ENCODE measurements at places on chromosomes 6 and 20.

- no peak for DNase-seq
These were observed 126.4 kb upstream of the MAFB start for GRCh38 chr20:40815156-40816038.

DNA sequence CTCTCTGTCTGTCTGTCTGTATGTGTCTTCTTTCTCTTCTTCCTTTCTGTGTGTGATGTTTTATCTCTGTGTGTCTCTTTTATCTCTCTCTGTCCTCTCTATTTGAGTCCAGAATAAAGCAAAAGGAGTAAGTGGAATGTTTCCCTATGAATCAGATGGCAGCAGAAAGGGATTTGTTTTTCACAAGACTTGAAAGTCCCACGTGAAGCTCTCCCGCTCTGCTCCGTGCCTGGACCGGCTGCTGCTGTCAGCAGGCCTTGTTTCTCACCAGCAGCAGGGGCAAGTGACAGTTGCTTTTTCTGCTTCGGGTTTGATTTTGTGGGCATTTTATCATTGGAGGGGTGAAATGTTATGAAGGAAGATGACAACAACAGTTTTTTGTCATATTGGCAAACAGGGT is 212.7 kb downstream of the PACRG start:
- DNase-seq = no peak

DNA sequence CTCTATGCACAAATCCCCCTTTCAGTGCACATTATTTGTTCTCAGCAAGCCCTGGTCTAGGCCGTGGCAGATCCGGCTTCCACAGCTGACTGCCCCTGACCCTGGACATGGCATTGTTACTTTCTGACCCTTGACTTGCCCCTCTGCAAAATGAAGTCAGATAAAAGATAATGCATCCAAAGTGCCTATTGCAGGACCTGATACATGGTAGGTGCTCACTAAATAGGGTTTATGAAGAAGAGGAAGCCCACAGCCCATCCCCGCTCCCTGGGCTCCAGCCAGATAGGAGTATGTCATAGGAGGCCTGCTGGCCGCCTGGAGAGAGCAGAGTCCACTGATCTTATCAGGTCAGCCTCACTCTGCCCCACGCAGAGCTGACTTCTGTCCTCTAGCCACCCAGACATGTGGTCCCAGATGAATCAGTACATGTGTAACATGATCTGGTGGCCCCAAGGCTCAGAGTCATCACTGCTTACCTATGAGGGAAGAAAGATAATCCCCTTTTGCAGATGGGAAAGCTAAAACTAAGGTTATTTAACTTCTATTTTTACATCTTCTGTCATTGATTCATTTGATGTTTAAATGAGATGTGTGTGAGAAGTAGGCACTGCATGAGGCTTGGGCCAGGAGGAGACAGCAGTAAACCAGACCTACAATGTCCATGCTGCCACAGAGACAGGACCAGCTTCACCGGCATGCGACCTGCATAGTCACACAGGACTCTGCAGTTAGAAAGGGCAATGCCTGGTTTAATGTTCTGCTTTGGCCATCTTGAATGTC is 20.4 kb downstream of the MAFB start:
- DNase-seq = no peak

- no peak for DNase-seq
These were observed 39.8 kb downstream of the MAP3K7 start for GRCh38 chr6:90547079-90547478.

GRCh38 chr20:3161316-3162079 is 1.8 kb upstream of the FASTKD5 start:
- no peak for DNase-seq

DNA sequence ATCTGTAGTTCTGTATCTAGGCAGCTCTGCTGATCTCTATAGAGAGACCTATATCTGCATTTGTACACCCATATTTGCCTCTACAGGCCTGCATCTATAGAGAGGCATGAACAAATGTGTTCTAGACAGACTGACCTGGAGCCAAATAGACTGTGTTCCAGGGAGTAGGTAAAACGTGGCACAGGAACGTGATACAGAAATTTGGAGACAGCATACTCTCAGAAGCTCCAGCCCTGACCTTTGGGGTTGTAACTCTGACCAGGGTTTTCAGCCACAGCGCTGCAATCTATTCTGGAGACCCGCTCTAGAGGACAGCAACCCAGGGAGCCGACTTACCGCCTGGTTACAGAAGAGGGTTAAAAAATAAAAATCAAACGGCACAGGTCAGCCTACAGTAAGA is 983 bp downstream of the RBBP9 start:
- DNase-seq = no peak

DNA sequence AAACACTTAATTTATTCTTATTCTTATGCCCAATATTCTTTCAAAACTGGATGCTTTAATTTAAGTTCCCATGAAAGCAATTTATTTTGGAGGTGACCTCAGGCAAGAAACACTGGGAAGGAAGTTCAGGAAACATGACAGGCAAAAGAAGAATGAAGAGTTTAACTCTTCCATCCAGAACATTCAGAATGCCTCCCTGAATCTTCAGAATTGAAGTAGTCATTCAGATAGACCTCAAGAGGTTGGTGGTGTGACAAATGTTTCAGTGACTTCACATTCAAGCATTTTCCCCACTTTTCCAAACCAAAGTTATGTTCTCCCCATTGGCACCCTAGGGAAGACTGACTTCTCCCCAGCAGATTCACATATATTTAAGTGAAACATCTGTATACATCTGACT is 110.5 kb downstream of the HAO1 start:
- no peak for DNase-seq

DNA sequence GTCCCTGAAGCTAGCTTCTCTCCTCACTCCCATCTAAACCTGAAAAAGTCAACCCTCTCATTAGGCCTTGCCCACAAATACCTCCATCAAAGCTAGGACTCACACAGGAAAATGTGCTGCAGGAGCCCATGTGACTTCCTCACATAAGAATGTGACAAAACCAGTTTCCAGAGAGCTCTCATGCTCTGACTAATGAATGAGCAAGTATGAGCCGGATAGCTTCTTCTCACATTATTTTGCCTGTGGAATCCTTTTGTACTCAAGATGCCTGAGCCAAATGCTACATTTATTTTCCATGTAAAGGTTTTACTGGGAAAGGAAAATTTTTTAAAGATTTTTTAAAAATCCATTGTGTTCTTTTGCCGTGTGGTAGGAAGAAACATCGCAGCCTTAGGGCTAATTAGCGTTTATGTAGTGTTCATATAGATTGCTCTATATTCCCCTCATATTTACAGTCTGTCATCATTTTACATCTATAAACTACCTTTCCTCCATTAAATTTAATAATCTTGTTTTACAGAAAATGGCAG is 68.6 kb upstream of the CCN6 start:
- DNase-seq = peak; percentile 85

- no peak for DNase-seq
These were observed 49.7 kb upstream of the FRMD1 start for GRCh38 chr6:168128631-168129291.

GRCh38 chr6:156250593-156250992 is 526.6 kb upstream of the ARID1B start:
- DNase-seq = no peak

- DNase-seq = no peak
These were observed 236.2 kb upstream of the TAB2 start for GRCh38 chr6:149081281-149081680.

- DNase-seq = no peak
These were observed 89.4 kb upstream of the GLP1R start for GRCh38 chr6:38959138-38959537.

DNA sequence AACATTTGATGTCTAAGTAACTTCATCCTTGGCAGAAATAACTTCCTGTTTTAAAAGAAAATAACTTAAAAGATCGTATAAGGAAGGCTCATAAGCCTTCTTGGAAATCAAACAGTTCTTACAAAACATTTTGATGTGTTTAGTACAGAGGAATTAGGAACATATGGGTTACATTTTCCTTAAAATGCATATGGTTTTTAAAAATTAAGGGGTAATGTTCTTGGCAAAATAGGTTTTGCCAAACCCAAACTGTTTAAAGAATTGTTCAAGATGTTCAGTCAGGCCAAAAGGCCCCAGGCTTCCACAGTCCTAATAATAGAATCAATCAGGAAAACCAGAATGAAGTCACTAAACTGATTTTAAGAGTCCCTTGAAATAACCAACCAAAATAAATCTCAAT is 142.7 kb upstream of the SLC35B3 start:
- no peak for DNase-seq

DNA sequence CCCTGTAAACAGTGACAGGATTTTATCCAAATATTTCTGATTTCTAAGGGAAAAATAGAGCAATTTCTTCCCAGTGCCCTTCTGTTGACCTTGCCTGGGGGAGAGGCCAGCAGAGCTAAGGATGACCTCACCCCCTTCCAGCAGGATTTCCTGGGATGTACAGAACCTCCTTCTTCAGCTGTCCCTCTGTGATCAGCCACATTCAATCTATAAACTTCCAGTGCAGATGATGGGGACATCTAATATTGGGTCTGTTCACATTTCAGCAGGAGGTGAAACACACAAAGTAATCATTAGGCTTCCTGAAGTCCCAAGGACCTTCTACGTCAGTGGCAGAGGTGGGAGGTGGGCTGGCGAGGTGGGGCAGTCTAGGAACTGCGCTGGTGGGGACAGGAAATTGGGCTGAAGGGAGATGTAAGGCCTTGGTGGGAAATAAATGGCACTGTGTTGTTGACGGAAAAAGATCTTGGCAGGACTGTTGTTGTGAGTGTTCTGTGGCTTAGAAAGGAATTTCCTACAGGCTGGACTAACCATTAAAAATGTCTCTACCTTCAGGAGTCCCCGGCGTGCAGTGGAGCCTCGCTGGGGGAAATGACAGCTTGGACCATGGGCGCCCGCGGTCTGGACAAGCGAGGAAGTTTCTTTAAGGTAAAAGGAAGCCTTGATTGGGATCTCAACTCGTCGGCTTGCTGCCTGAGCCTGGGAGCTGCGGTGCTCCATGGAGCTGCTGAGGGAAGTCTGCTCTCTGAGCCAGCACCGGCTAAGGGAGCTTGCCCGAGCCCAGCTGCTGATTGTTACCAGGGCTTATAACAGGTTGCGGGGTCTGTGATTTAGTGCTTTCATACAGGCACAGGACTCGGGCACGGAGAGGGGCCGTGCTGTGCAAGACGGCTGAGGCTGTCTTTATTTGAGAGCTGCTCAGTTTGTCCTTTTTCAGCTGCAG is 127.9 kb upstream of the NAA20 start:
- DNase-seq = peak; percentile 82

- DNase-seq = no peak
These were observed 166.0 kb downstream of the TRMT11 start for GRCh38 chr6:126152372-126152745.

DNA sequence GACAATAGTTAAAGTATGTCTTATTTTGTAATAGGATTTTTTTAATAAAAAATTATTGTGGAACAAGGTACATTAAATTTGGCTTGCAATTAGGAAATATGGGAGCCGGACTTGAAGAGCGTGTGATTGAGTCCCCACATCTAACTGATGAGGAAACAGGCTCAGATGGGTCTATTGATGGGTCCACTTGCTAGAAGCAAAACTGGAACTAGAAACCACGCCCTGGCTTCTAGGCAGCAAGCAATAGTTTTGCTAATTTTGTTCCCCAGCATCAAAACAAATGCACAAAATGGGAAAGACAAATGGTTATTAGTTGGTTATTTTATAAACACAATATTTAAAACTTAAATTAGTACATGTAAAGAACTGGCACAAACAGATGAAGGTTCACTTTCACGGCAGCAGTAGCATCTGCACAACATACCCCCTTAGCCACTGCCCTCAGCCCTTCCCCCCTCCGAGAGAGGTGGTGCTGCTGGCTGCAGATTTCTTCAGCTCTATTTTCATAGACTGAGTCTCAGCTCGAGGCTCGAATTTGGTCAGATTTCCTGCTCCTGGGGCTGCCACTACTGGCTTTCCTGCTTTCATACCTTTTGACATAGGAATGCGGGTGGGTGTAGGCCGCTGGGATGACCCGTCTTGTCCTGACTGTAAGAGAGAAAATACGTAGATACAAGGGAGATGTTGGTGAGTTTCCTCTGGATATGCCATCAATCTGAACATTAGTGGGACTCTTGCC is 23.8 kb upstream of the TMEM30A start:
- no peak for DNase-seq

- no peak for DNase-seq
These were observed 96.7 kb downstream of the MAP3K7 start for GRCh38 chr6:90490030-90490716.

DNA sequence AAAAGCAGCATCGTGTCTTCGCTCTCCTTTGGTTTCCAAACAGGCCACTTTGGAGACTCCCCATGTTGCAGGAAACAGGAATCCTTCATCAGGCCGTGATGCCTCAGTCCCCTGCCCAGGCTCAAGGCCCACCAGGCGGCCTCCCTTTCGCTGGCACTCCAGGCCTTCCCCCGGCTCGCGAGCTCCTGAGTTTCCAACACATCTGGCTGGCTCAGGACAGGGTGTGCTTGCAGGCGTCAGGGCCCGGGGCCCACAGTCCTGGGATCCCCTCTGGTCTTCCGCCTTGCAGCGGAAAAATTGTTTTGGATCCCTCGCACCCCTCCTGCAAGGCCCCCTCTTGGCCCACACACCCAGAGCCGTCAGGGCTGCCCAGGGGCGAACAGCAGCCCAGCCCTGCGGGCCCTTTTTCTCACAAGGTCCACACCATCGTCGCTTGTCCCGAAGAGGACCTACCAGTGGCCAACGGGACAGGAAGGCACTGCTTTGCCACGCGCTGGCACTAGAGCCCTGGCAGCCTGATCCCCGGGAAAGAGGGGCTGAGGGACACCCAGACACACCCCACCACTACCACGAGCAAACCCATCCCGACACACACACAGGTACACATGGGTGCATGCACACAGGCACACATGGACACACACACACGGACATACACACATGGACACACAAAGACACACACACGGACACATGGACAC is 1930.9 kb upstream of the DEFB115 start:
- DNase-seq = no peak

- peak; percentile 32 for DNase-seq
These were observed 44.0 kb downstream of the SRPK1 start for GRCh38 chr6:35876902-35877301.

DNA sequence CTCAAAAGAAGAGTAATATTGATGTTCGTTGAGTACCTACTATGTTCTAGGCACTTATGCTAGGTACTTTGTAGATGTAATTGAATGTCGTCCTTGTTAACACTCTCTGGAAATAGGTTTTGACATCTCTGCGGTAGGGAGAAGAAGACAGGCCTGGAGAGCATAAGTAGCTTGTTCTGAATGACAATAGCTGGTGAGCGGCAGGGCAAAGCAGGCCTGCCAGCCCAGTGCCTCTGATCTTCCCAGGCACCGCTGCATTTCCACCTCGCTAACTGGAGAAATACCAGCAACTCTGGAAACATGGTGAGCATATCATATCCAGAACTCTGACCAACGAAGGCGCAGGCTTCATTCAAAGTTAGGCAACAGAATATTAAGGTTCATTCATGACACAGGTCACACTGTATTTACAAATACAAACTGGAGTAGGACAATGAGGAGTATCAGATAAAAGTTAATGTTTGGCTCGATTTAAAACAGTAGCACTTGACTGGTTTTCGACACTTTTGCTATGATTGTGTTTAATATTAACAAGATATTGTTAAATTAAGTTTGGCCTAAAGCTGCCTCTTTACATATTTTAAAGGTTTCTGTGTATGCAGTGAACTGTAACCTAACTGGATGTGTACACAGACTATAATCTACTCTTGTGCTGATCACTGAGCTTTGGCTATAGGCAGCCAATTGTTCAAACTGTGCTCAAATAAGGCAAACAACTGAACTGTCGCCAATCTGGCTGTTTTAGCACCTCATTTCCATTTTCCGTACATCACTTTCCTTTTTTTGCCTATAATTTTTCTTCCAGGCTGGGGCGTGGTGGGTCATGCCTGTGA is 54.1 kb downstream of the PPP1R3G start:
- DNase-seq = no peak

All from fibroblast of the aortic adventitia (primary cell).